ENCODE measurements at places on chromosomes 1 and 21.
A peak's percentile ranks its signal among the peaks of the same experiment; 100 is the strongest.

DNA sequence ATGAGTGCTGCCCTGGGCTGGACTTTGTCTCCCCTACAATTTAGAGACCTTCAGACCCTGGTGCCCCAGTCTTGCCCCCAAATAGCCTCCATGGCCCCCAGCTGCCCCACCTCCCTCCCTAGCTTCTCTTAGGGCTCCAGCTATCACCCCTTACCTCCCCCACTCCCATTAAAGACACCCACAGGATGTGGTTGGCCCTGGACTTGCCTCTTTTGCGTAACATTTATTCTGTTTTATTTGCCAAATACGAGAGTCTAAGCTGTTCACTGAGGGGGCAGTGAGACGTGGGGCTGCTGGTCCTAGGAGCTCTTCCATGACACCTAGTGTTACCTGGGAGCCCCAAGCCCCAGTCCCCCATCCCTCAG, 4.5 kb downstream of the ZC3H12A start:
- DNase-seq: no peak

GRCh38 chr1:177937931-177938330, 31.9 kb downstream of the SEC16B start:
- no peak for DNase-seq

DNA sequence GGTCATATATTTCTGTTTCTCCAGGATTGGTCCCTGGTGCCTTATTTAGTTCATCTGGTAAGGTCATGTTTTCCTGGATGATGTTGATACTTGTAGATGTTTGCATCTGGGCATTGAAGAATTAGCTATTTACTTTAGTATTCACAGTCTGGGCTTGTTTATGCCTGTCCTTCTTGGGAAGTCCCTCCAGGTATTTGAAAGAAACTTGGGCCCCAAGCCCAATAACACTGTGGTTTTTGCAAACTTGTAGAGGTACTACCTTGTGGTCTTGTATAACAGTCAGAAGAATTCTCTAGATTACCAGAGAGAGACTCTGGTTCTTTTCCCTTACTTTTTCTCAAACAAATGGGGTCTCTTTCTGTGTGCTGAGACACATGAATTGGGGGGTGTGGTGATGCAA, 251.4 kb upstream of the B3GALT2 start:
- no peak for DNase-seq

- DNase-seq: no peak
Observed at GRCh38 chr1:160284220-160284781, 632 bp downstream of the PEX19 start.

DNA sequence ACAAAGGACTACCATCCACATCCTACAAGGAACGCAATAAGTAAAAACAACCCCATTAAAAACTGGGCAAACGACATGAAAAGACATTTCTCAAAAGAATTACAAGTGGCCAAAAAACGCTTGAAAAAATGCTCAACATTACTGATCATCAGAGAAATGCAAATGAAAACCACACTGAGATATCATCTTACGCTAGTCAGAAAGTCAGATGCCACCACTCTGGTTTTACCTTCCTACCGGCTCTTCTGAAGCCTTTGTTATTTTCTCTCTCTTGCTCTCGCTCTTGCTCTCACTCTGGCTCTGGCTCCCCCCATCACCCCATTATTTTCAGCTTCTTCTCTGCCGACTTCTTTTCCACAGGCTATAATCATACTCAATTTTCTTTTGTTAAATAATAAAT, 38.8 kb downstream of the VPS45 start:
- DNase-seq: no peak

DNA sequence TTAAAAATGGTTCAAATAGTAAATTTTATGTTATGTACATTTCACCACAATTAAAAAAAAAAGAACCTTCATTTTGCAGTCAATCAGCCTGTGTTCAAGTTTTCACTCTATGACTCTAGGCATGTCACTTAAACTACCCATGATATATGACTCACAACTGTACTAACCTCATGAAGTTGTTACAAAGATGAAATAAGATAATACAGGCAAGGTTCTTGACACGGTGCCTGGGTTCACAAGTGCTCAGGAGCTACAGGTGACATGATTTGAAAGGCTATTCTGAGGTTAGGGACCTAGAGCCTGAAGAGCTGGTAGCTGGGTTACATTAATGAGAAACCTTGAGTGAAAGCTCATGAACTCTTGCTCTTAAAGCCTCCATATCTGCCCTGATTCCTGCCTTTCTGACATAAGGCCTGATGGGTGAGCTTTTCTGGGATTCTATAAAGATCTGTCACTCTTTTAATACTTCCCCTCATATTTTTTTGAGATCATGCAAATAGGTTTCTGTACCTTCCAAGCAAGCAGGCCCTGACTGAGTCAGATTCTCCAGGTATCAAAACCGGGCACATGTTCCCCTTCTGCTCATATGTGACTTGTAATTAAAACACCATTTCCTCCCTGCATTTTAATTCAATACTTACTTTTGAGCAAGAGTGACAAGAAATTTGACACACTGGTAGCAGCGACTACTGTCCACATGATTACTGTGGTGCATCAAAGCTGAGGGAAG, 34.0 kb downstream of the PCSK9 start:
- no peak for DNase-seq

DNA sequence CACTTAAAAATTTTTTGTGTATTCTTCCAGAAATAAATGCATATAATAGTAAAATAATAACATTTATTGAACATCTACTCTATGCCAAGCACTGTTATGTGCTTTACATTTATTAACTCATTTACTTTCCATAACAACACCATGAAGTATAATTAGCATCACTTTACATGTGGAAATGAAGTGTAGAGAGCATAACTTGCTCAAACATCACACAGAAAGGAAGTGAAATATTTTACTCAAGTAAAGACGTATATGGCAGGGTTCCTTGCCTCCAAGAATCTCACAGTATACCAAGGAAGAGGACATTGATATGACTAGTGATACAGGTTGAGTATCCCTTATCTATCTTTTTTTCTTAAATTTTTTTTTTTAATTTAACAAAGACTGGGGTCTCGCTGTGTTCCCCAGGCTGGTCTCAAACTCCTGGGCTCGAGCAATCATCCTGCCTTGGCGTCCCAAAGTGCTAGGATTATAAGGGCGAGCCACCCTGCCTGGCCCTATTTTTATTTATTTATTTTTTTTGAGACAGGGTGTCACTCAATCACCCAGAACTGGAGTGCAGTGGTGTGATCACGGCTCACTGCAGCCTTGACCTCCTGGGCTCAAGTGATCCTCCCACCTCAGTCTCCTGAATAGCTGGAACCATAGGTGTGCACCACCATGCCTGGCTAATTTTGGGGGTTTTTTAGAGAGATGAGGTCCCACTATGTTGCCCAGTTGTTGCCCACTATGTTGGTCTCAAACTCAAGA, 7.7 kb upstream of the CLIC4 start:
- no peak for DNase-seq

GRCh38 chr1:218339267-218339831, 5.8 kb upstream of the TGFB2 start:
- no peak for DNase-seq

GRCh38 chr1:26015358-26015757, 6.2 kb upstream of the EXTL1 start:
- peak; percentile 26 for DNase-seq

GRCh38 chr1:61580417-61580816, 144.5 kb downstream of the TM2D1 start:
- no peak for DNase-seq

DNA sequence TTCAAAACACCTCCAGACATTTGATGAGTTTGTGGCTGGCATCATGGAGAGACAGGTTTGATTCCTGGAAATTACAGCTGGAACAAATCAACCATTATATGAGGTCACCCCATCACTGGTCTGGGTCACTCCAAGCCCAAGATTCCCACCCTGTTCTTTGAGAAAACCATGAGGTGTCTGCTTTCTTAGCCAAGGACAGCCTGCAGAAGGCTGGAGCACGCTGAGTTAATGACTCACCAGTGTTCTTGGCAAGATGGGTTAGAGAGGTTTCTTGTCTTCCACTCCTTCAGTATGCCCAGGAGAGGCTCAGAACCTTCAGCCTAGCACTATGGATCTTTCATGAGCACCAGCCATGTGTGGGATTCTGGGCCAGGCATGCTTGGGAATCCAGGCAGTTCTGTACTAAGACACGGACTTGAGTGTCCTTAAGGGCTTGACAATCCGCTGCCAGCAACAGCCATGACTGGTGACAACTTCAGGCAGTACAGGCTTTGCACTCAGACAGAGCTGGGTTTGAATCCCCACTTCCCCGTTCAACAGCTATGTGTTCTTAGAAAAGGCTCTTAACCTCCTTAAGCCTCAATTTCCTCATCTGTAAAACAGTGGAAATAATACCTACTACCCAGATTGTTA, 43.9 kb downstream of the GRHL3 start:
- DNase-seq: no peak

DNA sequence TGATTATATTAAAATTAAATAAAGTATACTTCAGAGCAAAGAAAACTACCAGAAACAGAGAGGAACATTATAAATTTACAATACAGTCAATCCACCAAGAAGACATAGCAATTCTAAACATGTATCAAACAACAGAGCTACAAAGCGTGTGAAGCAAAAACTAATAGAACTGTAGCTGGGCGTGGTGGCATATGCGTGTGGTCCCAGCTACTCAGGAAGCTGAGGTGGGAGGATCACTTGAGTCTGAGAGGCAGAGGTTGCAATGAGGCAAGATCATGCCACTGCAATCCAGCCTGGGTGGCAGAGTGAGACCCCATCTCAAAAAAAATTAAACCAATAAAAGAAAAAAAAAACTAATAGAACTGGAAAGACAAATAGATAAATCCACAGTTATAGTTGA, 12.3 kb downstream of the CCDC185 start:
- DNase-seq: no peak

DNA sequence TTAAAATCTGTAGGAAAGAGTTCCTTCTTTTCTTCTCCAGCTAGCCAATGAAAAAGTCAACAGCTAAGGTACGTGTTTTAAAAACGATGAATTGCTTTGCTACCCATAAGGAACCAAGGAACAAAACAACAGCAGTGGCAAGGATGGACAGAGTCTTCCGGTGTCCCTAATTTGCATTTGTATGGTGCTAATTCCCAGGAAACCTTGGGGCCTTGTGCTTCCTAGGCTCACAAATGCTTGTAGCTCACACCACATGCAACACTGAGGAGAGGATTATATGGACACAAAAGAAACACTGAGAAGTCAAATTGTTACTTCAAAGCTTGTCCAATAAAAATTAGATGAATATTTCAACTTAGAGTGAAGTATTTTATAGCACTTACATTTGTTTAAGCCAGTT, 1.8 kb upstream of the PGBD5 start:
- DNase-seq: no peak

GRCh38 chr1:53361541-53361961, 33.7 kb upstream of the LRP8 start:
- no peak for DNase-seq

DNA sequence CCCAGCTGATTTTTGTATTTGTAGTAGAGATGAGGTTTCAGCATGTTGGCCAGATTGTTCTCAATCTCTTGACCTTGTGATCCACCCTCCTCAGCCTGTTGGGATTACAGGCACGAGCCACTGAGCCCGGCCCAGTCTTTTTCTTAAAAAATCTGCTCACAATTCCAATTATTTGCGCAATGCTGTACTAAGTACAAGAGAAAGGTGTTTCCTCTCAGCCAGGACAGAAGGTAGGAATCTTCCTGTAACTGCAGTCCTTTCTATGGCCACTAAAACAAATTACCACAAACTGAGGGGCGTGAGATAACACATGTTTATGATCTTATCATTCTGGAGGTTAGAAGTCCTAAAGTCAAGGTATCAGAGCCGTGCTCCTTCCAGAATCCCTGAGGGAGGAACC, 6.9 kb upstream of the CBR3 start:
- DNase-seq: no peak

GRCh38 chr1:78045926-78046778, at the start of gene GIPC2:
Gene GIPC2, plus strand, starts transcription at chr1:78045966. Its CDS starts 129 bp downstream, at chr1:78046095.
- peak; percentile 30 for DNase-seq

DNA sequence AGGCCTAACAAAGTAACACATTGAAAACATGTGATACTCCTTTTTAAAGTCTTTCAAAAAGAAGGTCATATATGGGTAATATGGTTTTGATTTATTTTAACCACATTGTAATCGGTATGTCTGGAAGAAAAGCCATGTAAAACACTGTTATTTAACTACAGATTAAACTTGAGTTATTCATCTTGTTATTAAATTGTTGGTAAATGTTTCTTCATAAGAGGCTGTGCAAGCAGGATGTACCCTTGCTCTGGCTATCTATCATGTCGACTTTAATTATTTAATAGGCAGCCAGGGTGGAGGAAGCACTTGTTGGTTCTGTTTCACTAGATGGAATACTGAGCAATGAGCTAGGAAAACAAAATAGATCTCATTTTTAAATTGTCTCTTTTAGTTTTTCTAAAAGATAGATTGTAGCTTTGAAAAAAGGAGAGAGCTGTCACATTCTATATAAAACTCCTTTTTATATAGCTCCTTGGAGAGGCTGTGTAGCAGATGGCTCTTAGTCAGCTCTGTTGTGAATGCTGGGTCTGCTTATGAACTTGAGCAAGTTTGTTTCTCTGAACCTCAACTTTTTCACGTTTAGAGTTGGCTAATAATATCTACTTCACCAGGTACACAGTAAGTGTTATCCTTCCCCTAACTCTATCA, 39.5 kb downstream of the LRRC8B start:
- DNase-seq: no peak

- DNase-seq: no peak
Observed at GRCh38 chr21:33315946-33316710, 8.6 kb upstream of the IFNAR1 start.

GRCh38 chr1:195097316-195097715, 1510.9 kb downstream of the KCNT2 start:
- DNase-seq: no peak

DNA sequence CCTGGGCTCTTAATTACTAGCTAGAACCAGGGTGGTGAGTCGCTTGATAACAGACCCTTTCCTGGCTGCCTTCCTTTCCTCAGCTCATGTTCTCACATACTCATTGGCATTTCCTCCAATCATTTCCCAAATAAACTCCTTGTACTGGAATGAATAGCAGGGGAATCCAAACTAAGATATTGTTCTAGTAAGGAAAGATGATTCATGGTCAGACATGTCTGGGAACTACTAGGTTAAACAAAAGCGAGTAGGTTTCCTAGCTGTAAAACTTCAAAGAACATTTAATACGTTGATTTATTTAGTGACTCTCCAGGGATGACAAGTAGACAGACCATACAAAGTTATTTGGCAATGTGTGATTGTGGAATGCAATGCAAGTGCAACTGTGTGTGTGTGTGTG, 121.2 kb upstream of the KCNJ6 start:
- DNase-seq: no peak

DNA sequence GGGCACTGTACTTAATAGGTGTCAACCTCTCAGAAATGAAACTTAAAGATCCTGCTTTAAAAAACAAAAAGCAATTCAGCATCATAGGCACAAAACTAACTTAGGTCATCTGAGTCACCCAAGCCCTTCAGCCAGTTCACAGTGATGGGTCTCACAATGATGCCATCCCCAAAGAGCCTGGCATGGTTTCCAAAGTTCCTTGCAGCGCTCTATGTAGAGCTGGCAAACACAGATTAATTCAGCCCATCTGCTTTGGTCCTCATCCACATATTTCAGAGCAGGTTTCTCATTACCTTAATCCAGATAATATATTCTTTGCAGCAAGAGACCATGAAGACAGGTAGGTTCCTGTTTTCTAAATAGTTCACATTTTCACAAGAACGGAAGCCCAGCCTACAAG, 14.6 kb upstream of the PLA2G2C start:
- no peak for DNase-seq

GRCh38 chr1:25232027-25232865, at the start of gene SYF2:
Gene SYF2, minus strand, starts transcription at chr1:25232502. Its CDS starts 35 bp downstream, at chr1:25232467.
- peak; percentile 97 for DNase-seq

Data from hematopoietic multipotent progenitor cell (in vitro differentiated cells).